GM13977 (cell line): ENCODE measurements at places on chromosomes 12 and 14.

- DNase-seq = no peak
Measured at GRCh38 chr12:13744561-13744960, 236.8 kb downstream of the GRIN2B start.

DNA sequence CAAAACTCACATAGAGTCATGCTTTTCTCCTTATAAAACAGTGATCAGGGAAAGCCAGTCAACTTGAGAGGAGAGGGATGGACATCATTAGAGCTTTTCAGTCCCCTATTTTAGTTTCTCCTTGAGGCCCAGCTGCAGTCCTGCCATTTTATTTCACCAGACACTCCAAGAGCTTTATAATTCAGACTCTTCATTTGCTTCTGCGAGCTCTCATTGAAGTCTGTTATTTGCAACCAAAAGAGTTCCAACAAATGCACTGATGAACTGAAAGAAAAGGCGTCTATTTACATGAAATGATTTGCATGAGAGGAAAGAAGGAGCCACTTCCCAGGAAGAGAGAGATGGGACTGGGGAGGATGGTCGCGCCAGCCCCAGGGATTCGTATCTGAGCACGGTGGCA, 86.8 kb downstream of the NDUFA12 start:
- no peak for DNase-seq

GRCh38 chr14:103870891-103871595, 23.7 kb upstream of the PPP1R13B start:
- DNase-seq = no peak

DNA sequence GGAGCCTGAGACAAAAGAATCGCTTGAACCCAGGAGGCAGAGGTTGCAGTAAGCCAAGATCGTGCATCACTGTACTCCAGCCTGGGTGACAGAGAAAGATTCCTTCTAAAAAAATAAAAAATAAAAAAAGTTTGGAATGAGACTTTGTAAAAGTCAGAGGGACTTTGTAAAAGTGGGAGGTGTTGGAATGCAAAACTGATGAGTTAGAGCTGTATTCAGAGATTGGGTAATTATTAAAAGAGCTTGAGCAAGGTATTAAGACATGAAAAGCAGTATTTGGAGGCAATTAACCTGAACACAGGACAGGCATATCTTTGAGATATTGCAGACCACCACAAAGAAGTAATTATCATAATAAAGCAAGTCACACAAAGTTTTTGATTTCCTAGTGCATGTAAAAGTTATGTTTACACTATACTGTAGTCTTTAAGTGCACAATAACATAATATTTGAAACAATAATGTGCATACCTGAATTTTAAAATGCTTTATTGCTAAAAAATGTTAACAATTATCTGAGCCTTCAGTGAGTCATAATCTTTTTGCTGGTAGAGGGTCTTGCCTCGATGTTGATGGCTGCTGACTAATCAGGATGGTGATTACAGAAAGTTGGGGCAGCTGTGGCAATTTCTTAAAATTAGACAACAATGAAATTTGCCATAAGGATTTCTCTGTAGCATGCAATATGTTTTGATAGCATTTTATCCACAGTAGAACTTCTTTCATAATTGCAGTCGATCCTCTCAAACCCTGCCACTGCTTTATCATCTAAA, 33.1 kb downstream of the PHLDA1 start:
- DNase-seq = no peak

DNA sequence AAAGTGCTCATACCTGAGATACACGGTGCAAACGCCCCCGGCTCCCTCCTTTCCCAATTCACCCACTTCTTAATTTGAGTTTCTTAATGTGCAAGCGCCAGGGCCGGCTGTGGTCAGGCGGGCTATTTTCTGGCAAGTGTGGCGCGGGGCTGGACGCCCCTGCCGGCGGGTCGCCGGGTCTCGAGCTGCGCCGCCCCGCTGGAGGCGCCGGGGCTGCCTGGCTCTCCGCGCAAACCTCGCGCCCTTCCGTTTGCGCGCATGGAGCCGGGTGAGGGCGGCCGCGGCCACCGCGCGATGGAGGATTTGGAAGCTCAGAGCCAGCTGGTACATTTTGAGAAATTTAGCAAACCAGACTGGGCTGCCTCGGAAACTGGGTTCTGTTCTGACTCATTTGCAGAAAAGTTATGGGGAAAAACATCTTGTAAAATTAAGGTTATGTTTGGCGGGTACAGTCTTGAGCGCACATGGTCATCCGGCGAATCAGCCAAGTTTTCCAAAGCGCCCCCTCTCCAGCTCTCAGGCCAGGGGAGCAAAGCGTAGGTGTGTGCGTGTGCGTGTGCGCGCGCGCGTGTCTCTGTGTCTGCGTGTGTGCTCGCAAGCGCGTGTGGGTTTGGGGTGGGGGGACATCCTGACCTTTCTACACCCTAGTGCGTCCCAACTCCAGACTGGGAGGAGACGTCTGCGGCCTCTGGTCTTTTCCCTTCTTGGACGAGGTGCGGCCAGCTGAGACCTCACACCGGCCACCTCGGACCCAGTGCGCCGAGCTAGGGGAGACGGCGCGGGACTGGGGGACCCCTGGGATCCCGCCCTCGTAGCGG, 6.5 kb upstream of the OTX2 start:
- DNase-seq = no peak

GRCh38 chr14:101933209-101933608, 31.2 kb upstream of the DYNC1H1 start:
- DNase-seq = no peak
